ENCODE measurements at places on chromosomes 2 and 18.

DNA sequence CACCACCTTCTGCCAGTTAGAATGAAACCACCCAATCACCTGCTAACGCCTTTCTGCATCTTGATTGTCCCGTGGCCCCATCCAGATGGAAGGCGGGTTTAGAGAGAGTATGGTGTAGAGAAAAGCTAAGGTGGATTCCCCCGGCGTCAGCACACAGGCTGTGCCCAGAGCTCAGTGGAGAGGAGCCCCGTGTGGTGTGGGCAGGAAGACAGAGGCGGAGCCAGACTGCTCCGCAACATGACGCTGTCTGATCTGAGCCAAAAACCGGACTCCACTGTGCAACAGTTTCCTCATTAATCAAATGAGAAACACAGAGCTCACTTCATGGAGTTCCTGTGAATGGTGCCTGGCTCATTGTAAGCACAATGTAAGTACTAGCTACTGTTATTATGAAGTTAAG is 448.1 kb upstream of the SMIM21 start:
- DNase-seq: no peak

- no peak for DNase-seq
These were observed 43.0 kb downstream of the MEMO1 start for GRCh38 chr2:31967790-31968189.

GRCh38 chr2:208254118-208254870 is 577 bp downstream of the IDH1 start:
- peak; percentile 45 for DNase-seq

GRCh38 chr2:224591220-224591619 is 6.1 kb upstream of the CUL3 start:
- DNase-seq: no peak

DNA sequence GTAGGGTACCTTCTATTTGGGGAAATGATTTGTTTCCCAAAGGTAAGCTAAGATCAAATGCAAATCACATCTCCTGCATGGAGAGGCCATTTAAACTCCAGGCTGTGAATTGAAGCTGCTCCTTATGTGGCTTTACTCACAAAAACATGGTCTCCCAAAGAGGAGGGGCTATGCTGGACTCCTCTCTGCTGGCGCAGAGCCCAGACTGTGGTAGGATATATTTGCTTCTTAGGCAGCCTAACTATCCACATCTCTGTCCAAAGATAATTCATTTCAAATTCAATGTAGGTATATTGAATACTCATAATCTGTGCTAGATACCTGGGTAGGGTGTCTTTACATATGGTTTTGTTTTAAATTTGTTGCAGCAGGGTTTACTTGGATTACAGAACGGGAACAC is 358.5 kb downstream of the ALK start:
- DNase-seq: no peak

GRCh38 chr2:48343571-48344440 is 186.1 kb upstream of the STON1 start:
- DNase-seq: no peak

GRCh38 chr2:139773720-139774277 is 993.6 kb upstream of the NXPH2 start:
- peak; percentile 4 for DNase-seq

DNA sequence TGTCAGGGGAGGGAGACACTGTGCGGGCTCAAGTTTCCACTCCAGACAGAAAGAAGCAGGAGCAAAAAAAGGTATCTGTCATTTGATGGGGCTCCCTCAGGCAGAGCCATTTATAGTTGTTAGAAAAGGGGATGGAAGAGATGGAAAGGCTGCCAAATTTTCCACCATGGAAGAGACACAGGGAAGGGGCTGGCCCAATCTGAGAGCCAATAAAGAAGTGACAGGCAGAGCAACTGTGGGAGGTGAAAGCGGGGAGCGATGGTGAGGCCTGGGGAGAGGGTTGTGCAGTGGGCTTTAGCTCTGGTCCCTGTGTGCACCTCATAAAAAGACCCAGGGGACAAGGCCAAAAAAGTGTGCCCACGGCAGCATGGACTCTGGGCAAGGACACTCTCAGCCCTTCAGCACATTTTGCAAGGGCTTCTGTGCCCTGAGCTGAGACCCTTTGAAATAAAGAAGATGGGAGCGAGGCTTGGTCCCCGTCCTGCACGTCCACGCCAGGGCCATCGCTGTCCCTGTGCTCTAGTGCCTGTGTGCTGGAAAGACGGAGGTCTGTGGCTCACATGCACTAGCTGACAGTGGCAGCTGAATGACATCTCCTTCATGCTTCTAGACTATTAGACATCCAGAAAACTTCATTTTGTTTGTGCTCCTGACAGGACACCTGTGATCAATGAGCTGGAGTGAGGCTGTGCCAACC is 456.7 kb upstream of the HS6ST1 start:
- DNase-seq: no peak
